Endothelial cell (in vitro differentiated cells): ENCODE measurements at places on chromosomes 6 and 20.

DNA sequence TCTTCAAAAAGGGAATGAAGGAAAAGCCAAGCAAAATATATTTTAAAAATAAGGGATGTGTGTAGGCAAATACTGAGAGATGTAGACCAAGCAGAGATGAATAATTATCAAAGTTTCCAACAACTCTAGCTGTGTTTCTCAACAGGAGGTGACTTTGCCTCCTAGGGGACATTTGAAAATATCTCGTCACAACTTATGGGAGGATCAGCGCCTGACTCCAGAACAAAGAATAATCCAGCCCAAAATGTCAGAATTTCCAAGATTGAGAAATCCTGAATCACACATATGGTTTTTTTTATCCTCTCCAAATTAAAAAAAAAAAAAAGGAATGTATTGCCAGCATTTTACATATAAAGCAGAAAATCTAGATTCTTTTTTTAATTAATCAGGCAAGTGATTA, 241.2 kb upstream of the ZFP64 start:
- no peak for DNase-seq

GRCh38 chr20:32977281-32978008, 26.8 kb downstream of the SUN5 start:
- no peak for DNase-seq

DNA sequence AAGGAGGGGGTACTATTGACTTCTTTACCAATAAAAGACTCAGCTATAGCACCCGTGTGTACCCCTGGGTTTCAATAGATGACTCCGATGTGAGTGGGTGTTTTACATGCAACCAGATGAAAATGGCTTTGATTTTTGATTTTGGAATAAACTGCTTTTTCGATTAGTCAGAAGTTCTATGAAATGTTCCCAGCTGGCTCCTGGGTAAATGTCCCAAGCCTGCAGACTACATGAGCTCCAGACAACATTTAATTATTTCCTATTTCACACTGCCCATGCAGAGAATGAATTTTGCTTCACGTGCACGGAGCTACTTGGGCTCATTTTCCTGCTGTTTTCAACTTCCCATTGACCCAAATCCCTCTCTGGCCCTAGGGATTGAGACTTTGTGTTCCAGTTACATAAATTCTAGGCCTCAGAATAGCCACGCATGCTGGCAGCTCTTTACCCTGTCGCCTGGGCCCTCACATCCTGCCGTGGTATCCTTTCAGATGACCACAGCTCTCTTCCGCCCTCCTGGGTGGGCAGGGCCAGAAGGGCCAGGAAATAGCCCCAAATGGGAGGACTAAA, 59.7 kb downstream of the GPR6 start:
- DNase-seq, result no peak

DNA sequence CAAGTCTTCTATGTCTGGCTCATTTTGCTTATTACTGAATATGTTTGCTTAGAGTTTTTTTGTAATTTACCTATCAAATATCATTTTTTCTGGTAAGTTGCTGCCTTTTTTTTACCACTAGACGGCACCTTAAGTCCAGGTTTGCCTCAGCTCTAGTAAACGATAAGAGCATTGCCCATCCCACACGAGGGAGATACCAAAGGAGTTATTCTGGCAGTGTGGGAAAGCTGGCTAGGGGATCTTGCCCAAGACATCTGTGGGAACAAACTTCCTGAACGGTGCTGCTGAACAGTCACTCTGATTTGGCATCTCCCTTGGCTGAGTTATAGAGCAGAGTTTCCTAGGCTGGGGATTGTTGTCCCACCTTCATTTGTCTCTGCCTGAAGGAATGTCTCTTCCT, 306.4 kb downstream of the COL12A1 start:
- DNase-seq, result peak; percentile 6

DNA sequence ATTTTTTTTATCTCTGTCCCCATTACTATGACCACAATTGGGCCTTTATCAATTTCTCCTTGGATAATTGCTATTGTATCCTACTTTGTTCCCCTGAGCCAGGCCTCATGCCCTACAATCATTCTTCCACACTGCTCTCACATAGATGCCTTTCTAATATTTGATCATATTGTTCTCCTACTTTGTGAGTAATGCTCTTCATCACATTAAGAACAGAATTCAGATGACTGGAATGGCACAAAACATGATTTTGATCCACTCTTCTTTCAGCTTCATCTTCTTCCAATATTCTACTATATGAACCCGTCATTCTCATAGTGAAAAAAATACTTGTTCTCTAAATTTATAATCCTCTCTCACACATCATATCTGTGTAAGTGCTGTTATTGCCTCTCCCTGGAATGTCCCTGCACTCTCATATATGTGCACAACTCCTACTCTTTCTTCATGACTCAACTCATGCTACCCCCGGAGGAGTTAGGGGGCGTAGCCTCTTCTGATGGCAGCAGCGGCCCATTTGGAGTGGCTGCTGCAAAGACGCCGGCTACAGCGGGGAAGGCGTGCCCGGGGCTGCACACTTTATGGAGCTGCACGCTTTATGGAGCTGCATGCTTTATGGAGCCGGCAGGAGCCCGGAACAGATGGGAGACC, 25.3 kb upstream of the HACE1 start:
- DNase-seq, result no peak

DNA sequence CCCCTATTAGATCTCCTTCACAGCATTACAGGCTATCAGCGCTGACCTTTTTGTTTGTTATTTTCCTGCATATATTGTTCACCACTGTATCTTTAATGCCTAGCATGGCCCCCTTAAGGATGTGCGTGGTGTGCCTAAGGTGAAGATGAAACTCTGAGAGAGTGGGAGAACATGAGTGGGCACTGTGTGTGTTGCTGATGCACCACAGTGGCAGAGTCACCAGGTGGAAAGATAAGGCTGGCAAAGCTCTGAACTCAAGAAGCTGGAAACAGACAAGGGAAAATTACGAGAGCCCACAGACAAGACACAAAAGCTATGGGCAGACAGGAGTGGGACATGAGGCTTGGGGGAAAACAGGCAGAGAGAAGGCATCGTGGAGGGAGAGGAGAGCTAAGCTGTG, 159.8 kb downstream of the INSM1 start:
- DNase-seq, result no peak

DNA sequence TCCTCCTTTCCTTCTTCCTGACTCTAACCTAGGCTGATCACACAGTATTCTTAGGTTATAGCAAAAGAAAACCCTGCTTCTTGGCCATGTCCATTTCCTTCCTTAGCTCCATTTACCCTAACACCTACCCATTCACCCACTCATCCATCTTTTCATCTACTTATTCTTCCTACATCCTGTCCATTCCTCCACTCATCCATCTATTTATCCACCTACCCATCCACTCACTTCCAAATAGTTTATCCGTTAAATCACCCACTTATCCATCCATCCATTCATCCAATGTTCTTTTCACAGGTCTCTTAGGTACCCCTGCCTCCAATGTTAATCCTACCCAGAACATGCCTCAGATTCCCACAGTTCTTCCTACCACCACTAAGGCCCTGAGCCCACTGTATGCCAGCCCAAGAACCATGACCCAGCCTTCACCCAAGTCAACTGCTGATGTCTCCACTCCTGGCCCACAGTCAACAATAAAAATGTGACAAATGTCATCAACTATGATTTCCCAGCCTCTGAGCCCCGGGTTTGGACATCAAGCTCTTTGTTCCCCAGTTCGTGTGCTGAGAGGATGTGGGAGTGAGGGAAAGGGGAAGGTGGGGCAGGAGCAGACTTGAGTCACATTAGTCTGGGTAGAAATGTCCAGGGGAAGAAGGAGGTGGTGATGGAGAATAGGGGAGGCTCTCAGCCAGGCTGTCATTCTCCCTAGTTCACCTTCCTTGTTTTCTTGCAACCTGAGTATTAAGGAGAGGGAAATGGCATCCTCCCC, 24.4 kb downstream of the TREML4 start:
- no peak for DNase-seq

- no peak for DNase-seq
Observed at GRCh38 chr20:3697588-3698305, 14.7 kb downstream of the SIGLEC1 start.

DNA sequence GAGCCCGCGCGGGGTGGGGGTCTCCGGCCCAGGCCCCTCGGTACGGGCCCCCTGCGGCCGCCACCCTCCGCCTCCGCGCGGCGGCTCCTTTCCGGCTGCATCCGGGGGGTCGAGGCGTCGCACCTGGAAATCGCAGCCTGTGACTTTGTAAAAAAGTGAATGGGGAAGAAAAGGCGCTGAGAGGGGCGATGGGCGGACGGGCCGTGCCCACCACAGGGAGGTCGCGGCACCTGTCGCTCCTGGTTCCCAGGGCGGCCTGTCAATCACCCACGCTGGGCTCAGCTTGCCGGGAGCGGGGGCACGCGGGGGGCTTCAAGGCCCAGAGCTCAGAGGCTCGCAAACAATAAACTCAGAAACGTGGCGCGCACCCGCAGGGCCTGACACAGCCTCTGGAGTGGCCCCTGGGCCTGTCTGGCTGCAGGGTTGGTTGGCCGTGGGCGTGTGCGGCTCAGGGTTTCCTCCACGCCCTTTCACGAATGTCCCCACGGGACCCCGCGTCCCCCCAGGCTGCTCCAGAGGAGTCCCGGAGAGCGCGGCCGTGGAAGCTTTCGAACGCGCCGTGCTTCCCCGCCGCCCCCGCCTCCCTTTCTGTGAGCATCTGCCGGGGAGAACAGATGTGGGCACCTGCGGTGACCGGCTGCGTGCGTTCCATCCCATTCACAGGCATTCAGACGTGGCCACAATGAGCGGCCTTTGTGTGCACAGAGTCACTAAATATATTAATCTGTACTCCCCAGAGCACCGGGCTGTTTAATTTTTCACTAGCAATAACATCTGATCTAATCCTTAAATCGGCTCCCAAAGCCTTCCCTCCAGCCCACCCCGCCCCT, 6.1 kb upstream of the DLL1 start:
- DNase-seq, result no peak

- no peak for DNase-seq
Observed at GRCh38 chr6:9699888-9700287, 715.0 kb downstream of the TFAP2A start.

GRCh38 chr6:80280262-80281010, 174.0 kb downstream of the BCKDHB start:
- DNase-seq, result no peak

- DNase-seq, result no peak
Observed at GRCh38 chr6:63764318-63764916, 128.8 kb downstream of the PHF3 start.

DNA sequence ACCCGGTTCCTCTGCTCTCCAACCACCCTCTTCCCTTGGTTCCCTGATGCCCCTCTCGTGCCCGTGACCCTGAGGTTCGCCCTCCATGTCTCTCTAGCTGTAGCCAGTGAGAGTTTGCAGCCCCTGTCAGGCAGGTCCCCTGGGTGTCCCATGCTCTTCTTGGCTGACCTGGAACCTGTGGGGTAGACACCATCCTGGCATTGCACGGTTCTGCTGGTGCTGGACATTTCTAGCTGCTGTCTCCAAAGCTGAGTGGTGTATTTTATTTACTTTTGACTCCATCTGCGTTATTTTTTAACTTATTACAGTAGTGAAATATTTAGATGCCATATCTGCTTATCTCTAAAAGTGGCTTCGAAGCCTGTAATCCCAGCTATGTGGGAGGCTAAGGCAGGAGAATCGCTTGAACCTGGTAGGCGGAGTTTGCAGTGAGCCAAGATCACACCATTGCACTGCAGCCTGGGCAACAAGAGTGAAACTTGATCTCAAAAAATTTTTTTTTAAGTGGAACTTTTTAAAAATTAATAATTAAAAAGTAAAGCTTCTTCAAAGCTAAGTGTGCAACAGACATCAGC, 12.5 kb downstream of the ENTPD6 start:
- no peak for DNase-seq
